ENCODE measurements at places on chromosomes 5 and 9.

DNA sequence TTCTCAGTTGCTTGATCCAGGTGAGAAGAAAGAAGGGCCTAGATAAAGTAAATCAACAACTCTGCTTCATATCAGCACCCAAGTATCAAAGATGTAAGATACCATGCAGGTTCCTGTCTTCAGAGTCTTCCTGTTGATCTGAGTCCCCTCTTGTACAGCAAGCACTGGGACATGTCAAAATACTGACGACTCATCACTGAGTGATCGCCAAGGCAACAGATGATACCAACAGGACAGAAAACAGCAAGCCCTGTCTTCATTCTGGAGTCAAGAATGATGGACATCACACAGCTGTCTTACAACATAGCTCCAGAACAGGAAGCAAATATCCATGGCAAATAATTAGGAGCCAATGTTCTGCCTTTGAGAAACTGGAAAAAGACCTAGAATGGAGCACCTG, 83.7 kb downstream of the TARS1 start:
- DNase-seq = no peak

- no peak for DNase-seq
Observed at GRCh38 chr5:305459-305858, 16.1 kb upstream of the AHRR start.

- no peak for DNase-seq
Observed at GRCh38 chr5:108911055-108911454, 163.4 kb downstream of the FER start.

DNA sequence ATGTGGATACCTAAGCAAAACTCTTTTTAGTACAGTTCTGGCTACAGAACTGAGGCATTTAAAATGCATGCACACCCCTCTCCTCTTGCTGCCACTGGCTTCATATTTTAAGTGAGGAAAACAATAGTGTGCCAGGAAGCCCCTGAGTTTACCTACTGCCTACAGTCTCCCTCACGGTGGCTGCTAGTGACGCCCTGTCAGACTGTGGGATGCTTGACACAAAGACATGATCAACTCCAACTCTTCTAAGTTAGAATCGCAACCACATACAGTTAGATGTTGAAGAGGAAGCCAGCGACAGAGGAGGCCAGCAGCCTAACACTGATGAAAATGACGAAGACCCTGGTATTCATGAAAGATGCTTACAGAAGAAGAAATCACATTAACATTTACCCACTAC, 1.3 kb downstream of the SEC16A start:
- DNase-seq = no peak

GRCh38 chr5:156155598-156155997, 171.4 kb upstream of the SGCD start:
- no peak for DNase-seq

GRCh38 chr9:123348317-123348992, 7.5 kb upstream of the CRB2 start:
- no peak for DNase-seq

- peak; percentile 79 for DNase-seq
Observed at GRCh38 chr9:18632632-18633403, 158.9 kb downstream of the ADAMTSL1 start.

DNA sequence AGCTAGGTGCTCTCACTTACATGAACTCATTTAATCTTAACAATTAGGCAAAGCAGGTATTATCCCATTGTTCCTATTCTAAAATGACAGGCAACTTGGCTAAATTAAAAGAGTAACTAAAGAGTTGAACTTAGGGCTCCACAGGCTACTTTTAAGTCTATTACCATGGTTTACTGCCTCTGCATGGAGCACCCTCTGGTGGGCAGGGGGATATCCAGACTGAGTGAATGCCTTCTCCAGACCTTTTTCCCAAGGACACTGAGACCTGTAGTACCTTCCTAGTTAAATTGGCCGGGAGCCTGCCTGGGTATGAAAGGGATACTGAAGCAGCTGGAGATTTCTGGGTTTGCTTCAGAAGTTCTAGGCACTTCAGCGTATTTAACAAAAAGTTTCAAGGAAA, 238.1 kb downstream of the ELAVL2 start:
- DNase-seq = no peak

GRCh38 chr9:34693560-34693959, 2.5 kb upstream of the CCL19 start:
- DNase-seq = no peak

GRCh38 chr9:123424552-123425225, 68.7 kb downstream of the CRB2 start:
- DNase-seq = no peak

- no peak for DNase-seq
Observed at GRCh38 chr5:160233215-160233614, 3.9 kb downstream of the FABP6 start.

GRCh38 chr9:83271665-83272071, 208.7 kb upstream of the RASEF start:
- no peak for DNase-seq

DNA sequence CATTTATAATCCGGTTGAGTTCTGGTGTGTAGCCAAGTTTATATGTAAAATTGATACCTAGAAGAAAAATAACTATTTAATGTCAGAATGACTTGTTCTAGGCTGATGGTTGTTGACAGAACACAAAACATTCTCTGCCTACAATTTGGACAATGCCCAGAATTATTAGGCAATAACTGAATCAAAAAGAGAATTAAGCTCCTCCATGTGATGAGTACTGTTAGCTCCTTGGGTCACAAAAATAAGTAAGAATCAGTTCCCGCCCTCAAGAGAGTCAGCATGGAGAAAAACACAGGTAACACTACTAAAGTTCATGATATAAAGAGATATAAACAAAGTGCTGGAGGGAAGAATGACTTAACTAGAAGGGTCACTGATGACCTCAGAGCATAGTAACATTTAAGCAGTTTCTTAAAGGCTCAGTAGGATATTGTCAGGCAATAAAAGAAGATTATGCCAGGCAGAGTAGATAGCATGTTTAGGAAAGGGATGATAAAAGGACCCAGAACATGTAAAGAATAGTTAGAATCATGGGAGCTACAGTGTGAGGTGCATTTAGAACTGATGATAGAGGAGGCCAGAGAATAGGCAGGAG, 200.5 kb upstream of the ACTBL2 start:
- no peak for DNase-seq

DNA sequence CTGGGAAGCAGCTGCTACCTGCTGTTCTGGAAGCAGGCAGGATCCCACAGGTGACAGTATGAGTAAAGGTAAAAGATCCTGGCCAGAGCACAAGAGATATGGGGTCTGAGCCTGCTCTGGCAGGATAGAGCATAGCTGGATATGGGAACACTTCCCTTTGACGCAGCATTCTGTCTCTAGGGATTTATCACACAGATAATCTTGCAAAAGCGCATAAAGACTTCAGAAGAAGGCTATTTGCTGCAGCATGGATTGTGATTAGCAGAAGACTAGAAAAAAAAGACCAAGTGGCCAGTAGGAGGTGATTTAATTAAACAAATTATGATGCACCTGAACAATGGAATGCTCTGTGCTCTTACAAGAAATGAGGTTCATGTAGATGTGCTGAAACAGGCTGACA, 52.4 kb upstream of the PWWP2A start:
- no peak for DNase-seq

DNA sequence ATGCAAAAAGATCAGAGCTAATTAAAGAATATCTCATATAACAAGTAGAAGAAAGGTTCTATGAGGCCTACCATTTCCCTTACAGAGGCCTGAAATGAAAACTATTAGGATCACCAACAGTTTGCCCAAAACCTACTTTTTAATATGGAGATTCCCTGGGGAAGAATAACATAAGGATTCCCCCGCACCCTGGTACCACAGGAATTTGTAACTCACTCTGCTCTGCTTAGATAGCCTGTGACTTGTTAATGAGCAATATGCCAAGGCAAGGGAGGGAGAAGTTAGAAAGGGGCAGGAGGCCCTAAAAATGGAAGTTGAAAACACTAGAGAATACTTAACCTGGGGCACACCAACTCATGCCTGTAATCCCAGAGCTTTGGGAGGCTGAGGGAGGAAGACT, 107.0 kb downstream of the CDH6 start:
- no peak for DNase-seq

GRCh38 chr5:40078898-40079575, 600.7 kb upstream of the PTGER4 start:
- DNase-seq = no peak

DNA sequence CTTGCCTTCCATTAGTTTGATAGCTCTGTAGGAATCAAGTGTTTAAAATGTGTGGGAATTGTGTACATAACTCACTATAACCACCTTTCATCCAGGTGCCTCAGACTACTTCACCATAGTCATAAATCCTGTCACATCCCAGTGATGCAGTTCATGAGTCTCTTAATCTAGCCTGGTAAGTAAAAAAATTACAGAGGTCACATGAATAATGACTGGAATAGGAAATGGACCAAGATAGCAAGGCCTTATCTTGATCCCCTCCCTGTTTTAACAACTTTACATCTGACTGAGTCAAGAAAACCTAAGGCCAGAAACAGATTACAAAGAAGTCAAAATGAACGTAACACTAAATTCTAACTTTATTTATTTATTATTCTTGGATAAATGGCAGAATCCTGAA, 1.5 kb upstream of the RNF145 start:
- no peak for DNase-seq

DNA sequence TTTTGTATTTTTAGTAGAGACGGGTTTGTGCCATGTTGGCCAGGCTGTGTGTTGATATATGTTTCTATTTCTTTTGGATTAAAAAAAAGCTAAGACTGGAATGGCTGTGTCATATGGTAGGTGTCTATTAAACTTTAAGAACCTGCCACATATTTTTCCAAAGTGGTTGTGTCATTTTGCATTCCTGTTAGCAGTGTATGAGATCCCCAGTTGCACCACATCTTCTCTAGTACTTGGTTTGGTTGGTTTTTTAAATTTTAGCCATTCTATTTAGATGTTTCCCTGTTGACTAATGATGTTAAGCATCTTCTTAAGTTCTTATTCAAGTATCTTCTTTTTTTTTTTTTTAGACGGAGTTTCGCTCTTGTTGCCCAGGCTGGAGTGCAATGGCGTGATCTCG, 36.2 kb upstream of the MEGF9 start:
- no peak for DNase-seq

- no peak for DNase-seq
Observed at GRCh38 chr5:145712245-145712644, 122.9 kb downstream of the PRELID2 start.

DNA sequence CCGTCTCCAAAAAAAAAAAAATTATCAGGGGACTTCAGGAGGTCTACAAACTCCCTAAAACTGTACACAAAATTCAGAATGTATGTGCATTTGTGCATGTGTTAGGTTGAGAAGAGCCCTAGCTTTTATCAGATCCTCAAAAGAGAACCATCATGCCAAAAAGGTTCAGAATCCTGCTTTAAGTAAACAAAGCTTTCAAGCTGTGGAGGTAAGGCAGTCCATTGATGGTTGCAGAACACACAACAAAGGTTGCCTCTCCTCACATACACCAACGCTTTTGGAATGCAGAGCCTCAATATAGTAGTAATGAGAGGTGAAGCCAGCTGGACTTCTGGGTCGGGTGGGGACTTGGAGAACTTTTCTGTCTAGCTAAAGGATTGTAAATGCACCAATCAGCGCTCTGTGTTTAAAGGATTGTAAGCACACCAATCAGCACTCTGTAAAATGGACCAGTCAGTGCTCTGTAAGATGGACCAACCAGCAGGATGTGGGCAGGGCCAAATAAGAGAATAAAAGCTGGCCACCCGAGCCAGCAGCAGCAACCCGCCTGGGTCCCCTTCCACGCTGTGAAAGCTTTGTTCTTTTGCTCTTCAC, 57.9 kb upstream of the RNF38 start:
- DNase-seq = no peak

DNA sequence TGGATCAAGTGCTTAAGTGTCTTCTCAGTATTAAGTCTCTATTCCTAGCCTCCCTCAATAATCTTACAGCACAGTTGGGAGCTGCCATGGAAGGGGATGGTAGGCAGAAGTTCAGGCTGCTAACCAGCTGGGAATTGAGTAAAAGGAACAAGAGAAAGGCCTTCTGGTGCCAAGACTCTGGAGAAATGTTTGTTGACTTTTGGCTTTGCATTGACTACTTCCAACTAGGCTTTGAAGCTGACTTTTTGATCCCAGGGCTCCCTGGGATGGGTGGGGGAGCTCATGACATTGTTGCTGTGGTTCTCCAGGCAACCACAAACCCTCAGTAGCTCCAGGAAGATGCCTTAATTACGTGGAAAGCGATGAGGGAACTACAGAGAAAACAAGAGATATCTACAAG, 85.2 kb upstream of the HTR4 start:
- no peak for DNase-seq

GRCh38 chr5:96530901-96531300, 97.9 kb upstream of the PCSK1 start:
- no peak for DNase-seq

DNA sequence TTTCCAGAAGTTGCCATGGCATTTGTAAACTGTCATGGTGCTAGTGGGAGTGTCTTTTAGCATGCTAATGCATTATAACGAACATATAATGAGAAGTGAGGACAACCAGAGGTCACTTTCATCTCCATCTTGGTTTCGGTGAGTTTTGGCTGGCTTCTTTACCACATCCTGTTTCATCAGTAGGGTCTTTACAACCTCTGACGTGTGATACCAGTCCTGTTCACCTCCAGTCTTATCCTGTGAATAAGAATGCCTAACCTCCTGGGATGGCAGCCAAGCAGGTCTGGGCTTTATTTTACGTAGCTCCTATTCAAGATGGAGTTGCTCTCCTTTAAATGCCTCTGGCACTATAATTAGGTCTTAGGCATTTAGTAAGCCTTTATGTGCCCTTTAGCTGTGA, 20.4 kb upstream of the RFK start:
- no peak for DNase-seq

- DNase-seq = no peak
Observed at GRCh38 chr9:135090081-135090480, 2.6 kb downstream of the OLFM1 start.

- DNase-seq = peak; percentile 88
Observed at GRCh38 chr5:72848474-72849428, 32.3 kb downstream of the TNPO1 start.

GRCh38 chr9:18626046-18626698, 152.2 kb downstream of the ADAMTSL1 start:
- no peak for DNase-seq

All from posterior vena cava (tissue), 2 donors.